Upper lobe of left lung (tissue), 6 donors: ENCODE measurements at places on chromosomes 6 and 20.

DNA sequence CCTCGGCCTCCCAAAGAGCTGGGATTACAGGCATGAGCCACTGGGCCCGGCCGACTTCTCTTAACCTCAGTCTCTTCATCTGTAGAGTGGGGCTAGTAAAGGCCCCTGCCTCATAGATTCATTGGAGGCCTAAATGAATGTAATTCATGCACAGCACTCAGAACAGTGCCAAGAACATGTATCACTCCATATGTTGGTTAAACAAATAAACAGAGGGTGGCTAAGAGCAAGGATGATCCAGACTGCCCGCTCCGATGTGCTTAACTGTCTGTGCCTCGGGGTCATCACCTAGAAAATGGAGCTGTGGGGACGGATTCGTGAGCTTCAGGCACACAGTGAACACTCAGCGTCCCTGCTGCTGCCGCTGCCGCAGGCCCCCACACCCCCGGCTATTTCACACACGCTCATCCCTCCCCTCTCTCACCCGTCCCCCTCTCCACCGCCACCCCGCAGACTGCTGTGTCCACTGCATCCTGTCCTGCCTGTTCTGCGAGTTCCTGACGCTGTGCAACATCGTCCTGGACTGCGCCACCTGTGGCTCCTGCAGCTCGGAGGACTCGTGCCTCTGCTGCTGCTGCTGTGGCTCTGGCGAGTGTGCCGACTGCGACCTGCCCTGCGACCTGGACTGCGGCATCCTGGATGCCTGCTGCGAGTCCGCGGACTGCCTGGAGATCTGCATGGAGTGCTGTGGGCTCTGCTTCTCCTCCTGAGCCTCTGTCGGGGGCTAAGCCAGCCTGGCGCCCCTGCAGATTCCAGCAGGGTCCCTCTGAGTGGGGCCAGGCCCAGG is 14.8 kb downstream of the MDFI start:
- DNase-seq, result peak; percentile 75

DNA sequence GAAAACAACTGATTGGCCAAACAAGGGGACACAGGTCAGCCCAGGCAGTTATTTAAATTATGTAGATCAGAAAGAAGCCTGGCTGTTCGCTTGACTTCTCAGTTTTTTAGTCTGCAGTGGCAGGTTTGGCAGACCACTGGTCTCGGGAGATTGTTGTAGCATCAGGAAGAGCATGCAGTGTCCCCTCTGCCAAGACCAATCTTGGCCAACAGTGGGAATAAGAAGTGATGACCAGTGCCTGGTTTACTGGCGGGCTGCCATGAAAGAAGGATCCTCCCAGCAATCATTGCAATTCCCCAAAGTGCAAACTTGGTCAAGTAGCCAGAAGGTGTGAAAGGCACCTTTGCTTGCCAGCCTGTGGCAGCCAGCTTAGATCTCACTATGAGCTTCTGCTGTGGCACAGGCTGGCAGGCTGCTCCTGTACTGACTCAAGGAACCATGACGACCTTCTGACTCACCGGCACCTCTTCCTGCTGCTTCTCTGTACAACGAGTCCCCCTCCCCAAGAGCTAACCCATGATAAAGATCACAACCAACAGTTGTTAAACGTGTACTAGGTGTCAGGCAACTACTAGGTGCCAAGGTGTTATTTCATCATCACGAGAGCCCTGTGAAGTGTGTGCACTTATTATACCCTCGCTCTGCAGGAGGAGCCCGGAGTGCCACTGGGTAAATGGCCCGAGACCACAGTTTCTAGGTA is 76.8 kb upstream of the DUSP22 start:
- DNase-seq, result no peak

- DNase-seq, result no peak
These were observed 7.8 kb downstream of the PREX1 start for GRCh38 chr20:48819821-48820648.

- no peak for DNase-seq
These were observed 222.1 kb upstream of the UFL1 start for GRCh38 chr6:96299525-96299924.

DNA sequence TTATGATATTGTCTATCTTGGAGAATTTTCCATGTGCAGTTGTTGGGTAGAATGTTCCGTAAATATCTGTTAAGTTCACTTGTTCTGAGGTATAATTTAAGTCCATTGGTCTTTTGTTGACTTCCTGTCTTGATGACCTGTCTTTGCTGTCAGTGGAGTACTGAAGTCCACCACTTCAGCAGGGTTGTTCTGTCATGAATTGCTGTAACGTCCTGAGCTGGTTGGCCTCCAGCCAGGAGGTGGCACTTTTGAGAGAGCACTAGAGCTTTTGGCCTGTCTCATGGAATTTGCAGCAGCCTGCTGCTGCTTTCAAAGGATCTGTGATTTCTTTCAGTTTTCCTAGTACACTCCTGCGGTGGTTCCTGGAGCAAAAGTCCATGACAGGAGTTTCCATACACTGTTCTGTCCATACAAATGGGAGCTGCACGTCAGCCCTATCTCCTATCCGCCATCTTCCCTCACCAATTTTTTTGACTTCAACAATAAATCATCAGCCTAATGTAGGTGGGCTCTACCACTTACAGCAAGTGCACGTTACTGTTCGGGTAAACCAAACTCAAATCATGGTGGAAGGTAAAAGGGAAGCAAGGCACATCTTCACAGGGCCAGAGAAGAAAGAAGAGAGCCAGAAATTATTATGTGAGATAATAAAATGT is 46.9 kb upstream of the TRERF1 start:
- peak; percentile 56 for DNase-seq

- DNase-seq, result no peak
These were observed 262.0 kb upstream of the JAG1 start for GRCh38 chr20:10935658-10936402.

- no peak for DNase-seq
These were observed 50.5 kb downstream of the VEGFA start for GRCh38 chr6:43820486-43820885.

GRCh38 chr6:88964509-88964908 is 1.1 kb upstream of the RNGTT start:
- DNase-seq, result no peak

GRCh38 chr6:166443166-166443565 is 60.4 kb upstream of the MPC1 start:
- DNase-seq, result no peak

GRCh38 chr6:166752928-166753721 is 126.1 kb upstream of the RPS6KA2 start:
- no peak for DNase-seq
